Dermis blood vessel endothelial cell (primary cell): ENCODE measurements at places on chromosomes 4 and X.

GRCh38 chr4:54103190-54103574, 3.2 kb downstream of the GSX2 start:
- no peak for DNase-seq

DNA sequence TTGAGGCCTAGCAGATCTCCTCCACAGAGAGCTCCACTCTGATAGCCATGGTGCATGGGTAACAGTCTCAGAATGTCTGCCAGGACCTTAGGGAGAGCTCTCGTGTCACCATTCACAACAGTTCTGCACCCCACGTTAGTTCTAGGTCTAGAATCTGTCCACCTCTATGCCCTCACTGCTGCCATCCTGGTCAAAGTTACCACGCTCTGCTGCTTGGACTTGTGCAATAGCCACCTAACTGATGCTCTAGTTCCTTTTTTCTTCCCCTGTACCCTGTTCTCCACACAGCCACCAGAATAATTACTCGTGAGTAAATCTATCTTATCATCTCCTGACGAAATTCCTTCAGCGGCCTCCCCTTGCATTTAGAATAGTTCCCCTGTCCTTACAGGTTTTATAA, 268.8 kb upstream of the GATB start:
- DNase-seq, result no peak

DNA sequence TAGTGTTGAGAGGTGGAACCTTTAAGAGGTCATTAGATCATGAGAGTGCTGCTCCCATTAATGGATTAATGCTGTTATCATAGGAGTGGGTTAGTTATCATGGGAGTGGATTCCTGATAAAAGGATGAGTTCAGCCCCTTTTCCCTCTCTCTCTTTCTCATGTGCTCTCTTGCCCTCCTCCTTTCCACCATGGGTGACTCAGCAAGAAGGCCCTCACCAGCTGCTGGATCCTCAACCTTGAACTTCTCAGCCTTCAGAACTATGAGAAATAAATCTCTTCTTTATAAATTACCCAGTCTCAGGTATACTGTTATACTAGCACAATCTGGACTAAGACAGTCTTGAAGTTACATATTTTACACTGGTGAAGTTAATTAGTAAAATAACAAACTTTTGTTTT, 10.0 kb upstream of the CDKL5 start:
- DNase-seq, result no peak

DNA sequence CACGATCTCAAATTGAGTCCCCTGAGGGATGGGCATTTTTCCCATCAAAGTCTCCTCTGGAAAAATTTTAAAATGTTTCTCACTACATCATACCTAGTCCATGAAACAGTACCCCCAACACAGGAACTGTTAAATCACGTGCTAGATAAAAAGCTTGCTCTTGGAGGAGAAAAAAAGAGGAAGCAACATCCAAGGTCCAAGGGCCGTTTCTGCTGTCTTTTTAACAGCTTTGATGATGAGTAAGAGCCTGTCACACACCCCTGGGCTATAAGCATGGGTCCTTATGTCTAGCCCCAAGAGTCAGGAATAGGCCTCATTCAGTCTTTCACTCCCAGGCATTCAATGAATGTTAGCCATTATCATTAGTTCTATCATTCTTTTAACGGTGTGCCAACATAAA, 128.9 kb downstream of the SH3KBP1 start:
- no peak for DNase-seq

DNA sequence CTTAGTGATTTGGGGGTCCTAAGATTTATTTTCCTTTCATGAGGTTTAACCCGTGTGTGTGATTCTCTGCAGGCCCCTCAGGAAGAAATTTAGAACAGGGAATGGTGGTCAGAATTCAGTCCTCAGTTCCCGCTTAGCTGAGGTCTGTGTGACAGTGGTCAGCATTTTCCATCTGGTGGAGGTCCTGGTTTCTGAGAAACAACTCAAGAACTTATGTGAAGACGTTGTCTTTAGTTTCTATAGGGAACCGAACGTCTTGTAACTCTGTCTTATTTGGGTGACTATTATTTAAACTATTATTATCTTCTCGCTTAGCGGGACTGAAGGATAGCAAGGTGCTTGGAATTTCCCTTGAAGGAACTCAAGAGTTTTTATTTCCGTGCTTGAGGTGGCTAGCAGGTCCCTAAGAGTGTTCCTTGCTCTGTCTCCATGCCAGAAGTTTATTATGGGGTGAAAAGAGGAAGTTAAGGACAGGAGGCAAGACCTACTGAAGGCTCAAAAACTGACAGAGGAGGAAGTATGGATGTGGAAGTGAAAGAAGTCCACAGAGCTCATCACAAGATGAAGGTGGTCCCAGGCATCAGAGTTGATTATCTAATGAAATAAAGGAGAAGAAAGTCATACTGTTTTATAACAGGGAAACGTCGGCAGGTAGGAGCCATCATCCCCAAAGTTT, 9.4 kb downstream of the MGST2 start:
- no peak for DNase-seq
